ENCODE measurements at places on chromosomes 1 and 21. TPM values are rescaled to one million over a fixed set of nuclear protein-coding genes. Genes with fewer than 3 reads are reported as not detected.

Gene SPRR2G
- not detected for polyA plus RNA-seq

- no peak for DNase-seq
- no peaks in the 10 kb centered on the region for H3K4me1 ChIP-seq
- peaks cover 32% of the 10 kb centered on the region for H3K36me3 ChIP-seq
- no peak overlapping the region for H3K27ac ChIP-seq
Observed at GRCh38 chr1:93107395-93107794, 28.3 kb downstream of the MTF2 start.

Gene HENMT1
- 29.7 TPM for polyA plus RNA-seq

DNA sequence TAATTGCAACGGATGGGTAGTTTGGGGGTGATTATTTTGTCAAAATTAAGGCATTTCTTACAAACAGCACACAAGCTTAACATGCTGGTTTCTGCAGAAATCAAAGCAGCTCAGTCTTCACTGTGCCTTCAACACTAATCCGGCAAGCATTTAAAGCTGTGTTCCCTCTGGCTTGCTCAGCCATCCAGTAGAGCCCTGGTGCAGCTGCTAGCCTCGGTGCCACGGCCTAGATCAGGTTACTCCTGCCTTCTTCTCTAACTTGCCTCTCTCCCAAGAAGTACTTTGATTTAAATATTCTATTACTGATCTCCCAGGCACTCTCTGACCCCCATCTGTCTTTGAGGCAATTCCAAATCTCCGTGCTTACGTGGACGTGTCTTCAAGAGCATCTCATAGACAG, 85.6 kb downstream of the GREM2 start:
- no peak overlapping the region for H3K27ac ChIP-seq
- H3K4me3 ChIP-seq = no peak overlapping the region
- no peaks in the 10 kb centered on the region for H3K27me3 ChIP-seq
- no peaks in the 10 kb centered on the region for H3K4me1 ChIP-seq
- no peak for DNase-seq
- no peaks in the 10 kb centered on the region for H3K36me3 ChIP-seq
